ENCODE measurements at places on chromosomes 3 and 15. TPM values are rescaled to one million over a fixed set of nuclear protein-coding genes. Genes with fewer than 3 reads are reported as not detected.

DNA sequence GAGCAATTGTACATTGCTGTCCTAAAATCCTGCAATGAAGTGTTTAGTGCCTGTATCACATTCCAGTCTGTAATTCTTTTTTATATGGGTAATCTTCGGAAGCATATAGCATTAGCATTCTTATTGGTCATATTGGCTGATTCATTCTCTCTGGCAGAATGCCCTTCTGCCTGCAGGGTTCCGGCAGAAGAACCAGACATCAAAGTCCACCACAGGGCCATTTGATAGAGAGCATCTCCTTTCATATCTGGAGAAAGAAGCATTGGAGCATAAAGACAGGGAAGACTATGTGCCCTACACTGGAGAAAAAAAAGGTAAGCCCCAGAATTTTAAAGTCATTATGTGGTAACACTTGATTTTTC lies 39.6 kb downstream of the TMOD3 start:
- H3K36me3 ChIP-seq, result no peaks in the 10 kb centered on the region
- no peak overlapping the region for H3K27ac ChIP-seq
- no peaks in the 10 kb centered on the region for H3K27me3 ChIP-seq
- no peak for DNase-seq

DNA sequence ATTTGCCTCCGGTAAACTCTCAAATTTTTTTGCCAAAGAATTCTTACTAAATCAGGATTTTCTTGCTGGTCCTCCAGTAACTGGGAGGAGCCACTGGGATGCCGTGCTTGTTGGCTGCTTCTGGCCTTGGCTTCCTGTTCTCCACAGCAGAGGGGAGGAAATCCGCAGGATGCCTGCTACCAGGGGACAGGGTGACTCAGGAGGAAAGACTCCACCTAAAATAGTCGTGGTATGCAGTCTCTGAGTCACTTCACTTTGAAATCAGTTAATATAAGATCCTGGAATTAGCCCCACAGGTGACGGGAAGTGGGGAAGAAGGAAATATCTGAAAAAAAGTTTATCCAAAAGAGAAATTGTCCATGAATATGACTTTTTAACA lies 6.5 kb upstream of the TM4SF18 start:
- no peak overlapping the region for H3K4me3 ChIP-seq
- no peaks in the 10 kb centered on the region for H3K27me3 ChIP-seq
- peak overlapping the region; percentile 88 for H3K27ac ChIP-seq
- peaks cover 4% of the 10 kb centered on the region for H3K4me1 ChIP-seq
- DNase-seq, result peak; percentile 84

DNA sequence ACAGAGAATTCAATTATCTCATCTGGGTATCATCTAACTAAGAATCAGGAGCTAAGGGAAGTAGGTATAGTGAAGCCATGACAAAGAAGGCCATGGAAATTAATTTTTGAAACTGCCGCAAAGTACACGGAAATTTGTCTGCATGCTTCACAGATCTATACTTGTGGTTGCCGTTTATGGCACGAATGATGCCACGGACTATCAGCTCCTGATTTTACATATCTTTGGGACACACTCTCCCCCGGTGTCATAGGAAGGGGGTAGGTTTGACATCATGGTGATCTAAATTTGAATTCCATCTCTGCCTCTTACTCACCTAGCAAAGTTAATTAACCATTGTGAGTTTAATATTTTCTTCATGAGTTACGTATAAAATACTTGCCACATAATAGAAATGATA lies 14.0 kb downstream of the ARPP21 start:
- no peaks in the 10 kb centered on the region for H3K27me3 ChIP-seq
- no peaks in the 10 kb centered on the region for H3K36me3 ChIP-seq
- no peak overlapping the region for H3K4me3 ChIP-seq
- no peak overlapping the region for H3K27ac ChIP-seq
- H3K4me1 ChIP-seq, result no peaks in the 10 kb centered on the region

DNA sequence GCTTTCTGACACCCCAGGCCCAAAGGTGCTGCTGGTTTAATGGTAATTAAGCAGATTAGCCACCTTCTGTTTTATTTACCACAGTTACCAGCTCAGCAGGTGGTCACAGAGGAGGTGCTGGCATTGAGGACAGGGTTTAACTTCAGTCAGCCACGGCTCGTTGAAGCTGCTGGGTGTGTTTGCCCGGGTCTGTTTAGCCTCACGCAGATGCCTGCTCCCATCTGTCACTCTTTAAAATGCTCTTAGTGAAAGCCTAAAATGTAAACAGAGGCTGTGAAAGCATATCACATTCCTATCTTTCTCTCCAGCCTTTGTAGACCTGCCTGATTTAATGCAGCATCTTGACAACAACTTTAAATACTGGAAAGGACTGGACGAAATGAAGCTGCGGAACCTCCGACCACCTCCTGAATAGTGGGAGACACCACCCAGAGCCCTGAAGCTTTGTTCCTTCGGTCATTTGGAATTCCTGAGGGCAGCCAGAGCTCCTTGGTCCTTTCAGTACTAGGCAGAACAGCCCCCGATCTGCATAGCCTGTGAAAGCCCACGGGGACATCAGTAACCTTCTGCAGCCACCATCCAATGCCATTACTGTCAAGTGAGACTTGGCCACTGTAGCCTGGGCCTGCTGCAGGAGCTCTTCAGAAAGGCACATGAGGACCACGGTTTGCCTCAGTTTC lies 156.0 kb downstream of the PDE8A start:
- no peak overlapping the region for H3K4me3 ChIP-seq
- H3K36me3 ChIP-seq, result peaks cover 6% of the 10 kb centered on the region
- no peaks in the 10 kb centered on the region for H3K4me1 ChIP-seq

GRCh38 chr3:134477002-134477401 lies 8.8 kb downstream of the ANAPC13 start:
- no peaks in the 10 kb centered on the region for H3K27me3 ChIP-seq
- H3K27ac ChIP-seq, result peak overlapping the region; percentile 85
- no peak overlapping the region for H3K4me3 ChIP-seq
- H3K4me1 ChIP-seq, result no peaks in the 10 kb centered on the region
- H3K36me3 ChIP-seq, result no peaks in the 10 kb centered on the region
- no peak for DNase-seq

- no peak overlapping the region for H3K27ac ChIP-seq
- no peaks in the 10 kb centered on the region for H3K36me3 ChIP-seq
- H3K4me1 ChIP-seq, result no peaks in the 10 kb centered on the region
Observed at GRCh38 chr3:110579840-110580550, 491.6 kb upstream of the NECTIN3 start.

Gene STRIT1
- total RNA-seq, result not detected

Measured in breast epithelium (tissue), 4 donors.